HS-27A (cell line): ENCODE measurements at places on chromosomes 3 and 15.

- no peak for DNase-seq
These were observed 479.3 kb downstream of the EPHA3 start for GRCh38 chr3:89586676-89587075.

DNA sequence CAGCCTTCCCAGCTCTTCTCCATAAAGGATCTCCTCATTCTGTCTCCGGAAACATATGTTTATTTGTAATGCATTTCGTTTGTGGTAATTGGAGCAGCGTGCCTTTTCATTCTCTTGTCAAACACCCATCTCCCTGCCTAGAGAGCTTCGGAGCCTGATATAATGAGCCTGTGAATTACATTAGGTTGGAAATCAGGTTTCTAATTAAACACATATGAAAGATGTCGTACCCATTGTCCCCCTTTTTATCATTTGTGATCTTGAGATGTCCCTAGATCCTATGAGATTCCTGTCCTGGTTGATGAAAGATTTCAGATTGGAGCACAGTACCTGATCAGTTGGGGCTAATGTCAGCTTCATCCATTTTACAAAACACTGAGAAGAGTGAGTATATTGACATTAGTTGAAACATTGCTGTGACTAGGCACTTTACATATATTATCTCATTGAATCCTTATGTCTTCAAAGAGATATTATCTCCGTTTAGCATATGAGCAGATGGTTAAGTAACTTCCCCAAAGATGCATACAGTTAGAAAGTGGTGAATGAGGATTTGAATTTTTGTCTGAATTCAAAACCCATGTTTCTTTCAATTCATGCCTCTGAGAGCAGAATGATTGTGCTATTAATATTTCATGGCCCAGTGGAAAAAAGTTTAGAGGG, 23.1 kb downstream of the SYN2 start:
- DNase-seq = no peak

- DNase-seq = no peak
These were observed 597 bp upstream of the CAMK1 start for GRCh38 chr3:9770276-9770812.

GRCh38 chr3:9061634-9062033, 98.4 kb upstream of the RAD18 start:
- no peak for DNase-seq

- DNase-seq = no peak
These were observed 67.6 kb downstream of the HES1 start for GRCh38 chr3:194203482-194204041.

DNA sequence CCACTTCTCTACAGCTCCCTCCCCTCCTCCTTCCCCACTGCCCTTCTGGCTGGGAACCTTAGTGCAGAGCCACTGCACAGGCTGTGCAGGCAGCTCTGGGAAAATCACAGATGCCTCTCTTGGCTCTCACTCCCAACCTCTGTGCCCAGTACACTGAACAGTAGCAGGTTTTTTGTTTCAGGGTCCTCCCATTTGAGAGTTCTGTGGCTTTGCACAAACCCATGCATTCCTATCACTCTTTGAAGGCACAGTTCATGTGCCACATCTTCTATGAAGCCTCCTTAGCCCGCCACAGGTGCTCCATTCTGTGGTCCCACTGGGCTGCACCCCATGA, 103.9 kb downstream of the SNRK start:
- DNase-seq = no peak

- peak; percentile 83 for DNase-seq
These were observed 2.0 kb downstream of the AP2M1 start for GRCh38 chr3:184176377-184177330.
